ENCODE measurements at places on chromosomes 4 and X.

- no peak for DNase-seq
Observed at GRCh38 chrX:84322083-84322827, 134.3 kb upstream of the RPS6KA6 start.

- DNase-seq = no peak
Observed at GRCh38 chr4:78651250-78651860, 99.8 kb downstream of the ANXA3 start.

- DNase-seq = no peak
Observed at GRCh38 chr4:10673817-10674369, 10.7 kb downstream of the CLNK start.

DNA sequence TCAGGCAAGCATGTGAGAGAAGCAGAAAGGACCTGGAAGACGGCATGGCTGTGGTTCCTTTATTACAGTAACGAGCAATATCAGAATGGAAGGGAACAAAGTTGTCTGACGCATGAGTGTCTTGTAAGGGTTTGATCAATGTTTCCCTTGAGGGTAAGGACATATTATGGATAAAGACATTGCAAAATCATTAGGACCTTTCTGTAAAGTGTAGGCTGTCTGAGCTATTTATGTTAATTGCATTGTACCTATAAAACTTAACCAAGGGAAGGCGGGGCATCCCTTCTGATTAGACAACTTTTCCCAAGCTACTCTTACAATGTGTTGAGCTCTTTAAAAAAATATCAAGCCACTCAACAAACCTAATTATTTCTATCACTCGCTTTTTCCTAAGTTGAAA lies 112.2 kb upstream of the JADE1 start:
- no peak for DNase-seq

GRCh38 chr4:109708990-109709389 lies 5.7 kb upstream of the CASP6 start:
- no peak for DNase-seq

DNA sequence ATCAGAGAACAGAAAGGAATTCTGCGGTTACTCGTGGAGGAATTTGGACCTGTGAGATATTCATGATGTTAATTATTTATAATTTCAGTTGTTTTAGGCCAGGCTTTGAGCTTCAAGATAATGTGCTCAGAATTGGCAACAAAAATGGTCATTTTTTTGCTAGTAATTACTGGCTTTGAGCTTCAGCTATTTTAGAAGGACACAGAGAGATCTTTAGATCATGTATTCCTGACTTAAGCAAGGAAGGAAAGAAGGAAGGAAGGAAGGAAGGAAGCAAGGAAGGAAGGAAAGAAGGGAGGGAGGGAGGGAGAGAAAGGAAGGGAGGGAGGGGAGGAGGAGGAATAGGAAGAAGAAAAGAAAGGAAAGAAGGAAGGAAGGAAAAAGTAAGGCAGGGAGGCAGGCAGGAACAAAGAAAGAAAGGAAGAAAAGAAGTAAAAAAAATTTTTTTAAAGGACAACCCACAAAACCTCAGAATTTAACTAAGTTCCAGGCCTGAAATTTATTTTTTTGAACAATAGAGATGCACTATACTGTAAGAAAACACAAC lies 277.9 kb upstream of the KLF3 start:
- no peak for DNase-seq

DNA sequence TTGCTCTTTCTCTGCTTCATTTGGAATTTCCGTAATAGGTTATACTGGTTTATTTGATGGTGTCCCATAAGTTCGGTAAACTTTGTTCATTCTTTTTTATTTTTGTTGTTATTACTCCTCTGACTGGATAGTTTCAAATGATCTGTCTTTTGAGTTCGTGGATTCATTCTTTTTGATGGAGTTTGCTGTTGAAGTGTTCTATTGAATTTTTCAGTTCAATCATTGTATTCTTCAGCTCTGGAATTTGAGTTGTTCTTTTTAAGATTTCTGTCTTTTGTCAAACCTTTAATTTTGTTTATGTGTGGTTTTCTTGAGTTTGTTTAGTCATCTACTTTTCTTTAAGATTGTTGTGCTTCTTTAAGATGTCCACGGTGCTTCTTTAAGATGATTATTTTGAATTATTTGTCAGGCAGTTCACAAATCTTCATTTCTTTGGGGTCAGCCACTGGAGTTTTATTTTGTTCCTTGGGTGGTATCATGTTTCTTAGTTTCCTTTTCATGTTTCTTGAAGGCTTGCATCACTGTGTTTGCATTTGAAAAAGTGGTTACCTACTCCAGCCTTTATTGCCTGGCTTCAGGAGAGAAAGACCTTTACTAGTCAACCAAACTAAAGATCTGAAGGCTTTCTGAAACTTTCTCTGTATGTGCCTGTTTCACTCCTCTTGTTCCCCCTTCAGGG lies 154.8 kb upstream of the ANXA3 start:
- no peak for DNase-seq

DNA sequence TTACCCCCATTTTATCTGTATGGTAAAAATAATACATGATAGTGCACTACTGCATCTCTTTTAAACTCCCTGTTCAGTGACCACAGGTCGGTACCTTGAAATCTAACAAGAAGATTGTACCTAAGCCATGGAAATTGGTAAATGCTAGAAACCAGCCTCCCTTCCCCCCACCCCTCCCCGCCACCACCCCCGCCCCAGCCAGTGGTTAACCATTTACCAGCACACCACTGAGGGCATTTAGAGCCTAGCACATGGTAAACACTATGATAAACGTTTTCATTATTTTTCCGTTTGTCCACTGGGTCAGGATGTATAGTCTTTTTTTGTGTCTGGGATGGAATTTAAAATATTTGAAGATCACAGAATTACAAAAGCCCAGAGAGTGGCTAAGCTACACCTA lies 703 bp upstream of the FTSJ1 start:
- no peak for DNase-seq

- DNase-seq = no peak
Observed at GRCh38 chrX:125505207-125505606, 185.5 kb downstream of the TEX13C start.

GRCh38 chr4:144910723-144911122 lies 187.3 kb downstream of the ANAPC10 start:
- no peak for DNase-seq

DNA sequence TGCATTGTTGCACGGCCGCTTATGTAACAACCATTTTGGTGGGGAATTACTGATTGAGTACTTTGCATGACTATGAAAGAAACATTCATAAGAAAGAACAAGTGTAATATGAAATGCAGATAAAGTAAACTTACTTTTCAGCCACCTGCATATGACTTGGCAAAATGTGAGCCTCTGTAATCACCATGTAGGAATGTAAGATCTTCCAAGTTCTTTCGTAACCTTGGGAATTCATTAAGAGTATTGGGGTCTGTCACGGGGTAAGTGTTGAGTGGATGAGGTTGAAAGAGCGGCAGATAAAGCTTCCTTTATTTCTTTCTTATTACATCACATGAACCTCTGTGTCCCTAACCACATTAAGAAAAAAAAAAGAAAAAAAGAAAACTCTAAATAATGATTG lies 348.5 kb upstream of the NR3C2 start:
- no peak for DNase-seq

DNA sequence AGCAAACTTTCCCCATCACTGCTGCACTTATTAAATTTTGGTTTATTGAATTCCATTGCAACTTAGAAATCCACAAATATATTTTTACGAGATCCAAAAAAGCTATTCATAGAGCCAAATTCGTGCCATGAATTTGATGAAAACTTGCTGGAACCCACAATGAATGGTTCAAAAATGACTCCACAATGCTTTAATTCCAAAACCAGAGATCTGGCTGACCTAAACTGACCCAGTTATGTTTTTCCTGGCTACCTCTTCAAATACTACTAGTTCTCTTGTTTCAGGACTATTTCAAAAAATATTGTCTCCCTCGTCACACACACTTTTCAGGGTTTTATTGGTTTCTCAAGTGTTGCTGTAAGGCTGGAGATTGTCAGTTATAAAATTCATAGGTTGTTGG lies 474.8 kb downstream of the PDGFC start:
- no peak for DNase-seq

- DNase-seq = peak; percentile 35
Observed at GRCh38 chr4:163166041-163166579, 580 bp downstream of the NAF1 start.

- no peak for DNase-seq
Observed at GRCh38 chrX:70013466-70014381, 36.0 kb downstream of the AWAT2 start.

DNA sequence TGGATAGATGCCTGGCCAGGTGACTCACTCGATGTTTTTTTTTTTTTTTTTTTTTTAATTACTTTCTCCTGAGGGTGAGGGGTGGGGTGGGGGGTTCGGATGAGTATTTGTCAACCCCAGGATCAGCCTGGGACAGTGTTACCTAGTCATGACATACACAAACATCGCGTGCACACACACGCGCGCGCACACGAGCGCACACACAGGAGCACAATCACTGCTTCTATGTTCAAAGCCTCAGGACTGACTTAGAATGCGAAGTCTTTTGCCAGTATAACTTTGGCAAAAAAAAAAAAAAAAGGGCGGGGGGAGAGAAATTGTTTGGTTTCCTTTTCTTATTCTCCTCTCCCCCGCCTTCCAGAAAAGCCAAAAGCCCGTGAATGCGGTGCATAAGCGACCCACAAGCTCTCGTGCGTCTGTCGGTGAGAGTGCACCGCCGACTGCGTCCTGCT lies 115.0 kb upstream of the TEX13C start:
- DNase-seq = no peak

GRCh38 chr4:123741906-123742305 lies 345.3 kb downstream of the SPRY1 start:
- no peak for DNase-seq

DNA sequence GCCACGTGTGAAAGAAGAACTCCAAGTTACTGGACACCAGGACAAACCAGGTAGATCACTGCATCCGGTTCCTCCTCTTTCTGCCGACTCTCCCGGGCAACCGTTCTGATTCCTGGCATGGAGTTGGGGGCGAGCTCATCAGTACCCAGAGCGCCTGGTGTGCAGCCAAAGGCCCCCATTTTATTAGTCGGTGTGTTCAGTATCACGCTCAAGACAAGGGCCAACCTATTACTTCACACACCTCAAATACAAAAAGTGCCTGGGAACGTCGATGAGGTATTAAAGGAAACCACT lies 2.8 kb upstream of the CTBP1 start:
- DNase-seq = no peak

- no peak for DNase-seq
Observed at GRCh38 chr4:46385946-46386345, 4.0 kb downstream of the GABRA2 start.

GRCh38 chr4:85790582-85790981 lies 315.6 kb downstream of the ARHGAP24 start:
- no peak for DNase-seq

- peak; percentile 17 for DNase-seq
Observed at GRCh38 chr4:39312816-39313215, 53.3 kb downstream of the RFC1 start.

- DNase-seq = no peak
Observed at GRCh38 chr4:2837110-2837903, 6.3 kb upstream of the ADD1 start.

- no peak for DNase-seq
Observed at GRCh38 chrX:66489339-66489738, 149.5 kb downstream of the EDA2R start.

DNA sequence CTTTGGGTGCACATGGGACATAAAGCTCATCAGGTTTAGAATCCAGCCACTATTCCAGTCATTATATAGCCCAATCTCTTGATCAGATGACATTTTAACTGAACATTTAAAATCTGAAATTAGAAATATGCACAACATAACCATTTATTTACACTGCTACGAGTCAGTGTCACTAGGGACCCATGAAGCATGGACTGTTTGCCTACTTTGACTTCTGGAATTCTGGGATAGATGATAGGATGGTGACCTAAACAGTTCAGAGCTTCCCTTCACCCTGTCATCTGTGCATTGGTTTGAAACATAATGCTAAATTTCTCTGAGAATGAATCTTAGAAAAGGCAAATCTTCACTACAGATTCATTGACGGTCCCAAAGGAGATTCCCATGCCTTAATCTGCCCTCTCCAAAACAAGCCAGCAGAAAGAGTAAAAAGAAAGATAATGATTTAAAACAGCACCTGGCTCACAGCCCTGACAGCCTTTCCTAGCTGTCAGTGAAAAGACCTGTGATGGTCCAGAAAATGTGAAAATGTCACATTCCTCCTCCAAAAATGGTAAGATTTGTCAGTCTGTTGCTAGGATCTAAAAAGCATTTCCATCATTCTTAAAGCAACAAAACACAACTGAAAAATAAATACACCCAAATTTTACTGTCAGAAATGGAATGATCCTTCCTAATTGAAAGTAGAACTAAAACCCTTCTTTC lies 18.9 kb upstream of the HERC3 start:
- no peak for DNase-seq

DNA sequence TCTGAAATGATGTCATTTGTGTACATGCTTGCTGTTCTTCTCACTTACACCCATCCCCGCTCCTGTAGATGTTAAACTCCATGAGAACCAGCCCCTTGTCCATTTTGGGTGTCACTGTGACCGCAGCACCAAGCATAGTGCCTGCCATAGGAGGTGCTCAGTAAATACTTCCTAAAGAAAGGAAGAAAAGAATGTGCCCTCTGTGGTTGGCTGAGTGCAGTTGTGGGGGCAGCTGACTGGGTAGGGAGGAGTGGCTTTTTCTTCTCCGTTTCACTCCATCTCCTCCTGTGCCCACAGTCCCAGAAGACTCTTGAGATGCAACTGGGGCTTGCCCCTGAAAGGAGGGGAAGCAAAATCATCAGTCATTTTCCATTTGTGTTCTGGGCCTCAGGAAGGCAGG lies 25.5 kb downstream of the PHEX start:
- no peak for DNase-seq

DNA sequence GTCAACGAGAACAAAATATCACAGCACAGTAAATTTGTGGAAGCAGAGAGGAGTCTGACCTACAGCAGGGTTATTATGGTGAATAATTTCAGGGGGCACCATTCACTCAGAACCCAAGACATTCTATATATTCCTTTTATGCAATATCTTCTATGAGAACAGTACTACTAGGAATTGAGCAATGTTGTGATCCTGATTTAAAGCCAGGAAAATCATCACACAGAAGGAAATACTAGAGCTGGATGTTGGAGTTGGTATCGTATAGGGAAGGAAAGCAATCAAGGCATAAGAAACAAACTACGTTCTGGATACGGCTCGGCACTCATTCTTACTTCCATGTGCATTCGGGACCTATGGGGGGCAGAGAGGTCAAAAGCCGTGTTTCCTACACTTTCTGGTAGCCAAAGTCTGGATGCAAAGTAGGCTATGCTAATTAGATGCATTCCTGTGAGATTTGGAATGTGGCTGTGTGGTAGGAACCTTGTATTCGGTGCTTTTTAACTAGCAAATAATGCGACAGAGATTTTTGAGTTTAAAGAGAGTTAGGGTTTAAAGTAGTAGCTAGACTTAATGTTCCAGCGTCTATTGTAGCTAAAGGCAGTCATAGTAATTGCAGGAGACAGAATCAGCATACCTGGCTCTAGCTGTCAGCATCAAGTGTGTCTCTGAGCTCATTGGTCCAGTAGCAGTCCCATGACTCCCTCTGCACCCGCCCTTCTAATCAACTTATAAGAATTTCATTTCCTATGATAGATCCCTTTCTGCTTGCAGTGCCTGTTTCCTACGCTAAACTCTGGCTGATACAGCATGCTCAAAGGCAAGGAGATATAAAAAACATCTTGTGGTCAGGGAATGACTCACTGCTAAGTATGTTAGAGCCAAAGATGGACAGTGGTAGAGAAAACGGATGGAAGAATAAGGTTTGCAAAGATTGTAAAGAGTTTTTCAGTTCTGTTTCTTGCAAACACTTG lies 43.3 kb upstream of the PDGFC start:
- no peak for DNase-seq

GRCh38 chrX:27445438-27445837 lies 17.7 kb downstream of the PPP4R3C start:
- DNase-seq = no peak
